ENCODE measurements at places on chromosomes 13 and 19.

- no peak for DNase-seq
Observed at GRCh38 chr13:114120591-114121011, 11.8 kb downstream of the RASA3 start.

DNA sequence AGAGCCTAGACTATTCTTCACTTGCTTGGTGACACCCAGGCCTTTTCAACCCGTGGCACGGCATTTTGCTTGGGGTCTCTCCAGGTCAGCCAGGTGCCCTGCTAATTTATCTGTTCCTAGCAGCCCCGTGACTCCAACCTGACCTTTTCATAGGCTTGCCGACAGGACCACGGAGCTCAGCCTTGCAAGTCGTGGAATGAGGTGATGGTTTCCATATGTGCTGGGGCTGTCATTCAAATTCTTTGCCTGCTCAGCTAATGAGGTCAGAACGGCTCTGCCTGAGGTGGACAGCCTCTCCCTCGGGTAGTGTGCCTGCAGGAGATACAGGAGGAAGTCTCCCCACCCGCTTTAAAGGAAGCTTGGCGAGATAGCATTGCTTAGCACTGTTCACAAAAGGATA lies 61.0 kb downstream of the SHISA2 start:
- DNase-seq: peak; percentile 82

DNA sequence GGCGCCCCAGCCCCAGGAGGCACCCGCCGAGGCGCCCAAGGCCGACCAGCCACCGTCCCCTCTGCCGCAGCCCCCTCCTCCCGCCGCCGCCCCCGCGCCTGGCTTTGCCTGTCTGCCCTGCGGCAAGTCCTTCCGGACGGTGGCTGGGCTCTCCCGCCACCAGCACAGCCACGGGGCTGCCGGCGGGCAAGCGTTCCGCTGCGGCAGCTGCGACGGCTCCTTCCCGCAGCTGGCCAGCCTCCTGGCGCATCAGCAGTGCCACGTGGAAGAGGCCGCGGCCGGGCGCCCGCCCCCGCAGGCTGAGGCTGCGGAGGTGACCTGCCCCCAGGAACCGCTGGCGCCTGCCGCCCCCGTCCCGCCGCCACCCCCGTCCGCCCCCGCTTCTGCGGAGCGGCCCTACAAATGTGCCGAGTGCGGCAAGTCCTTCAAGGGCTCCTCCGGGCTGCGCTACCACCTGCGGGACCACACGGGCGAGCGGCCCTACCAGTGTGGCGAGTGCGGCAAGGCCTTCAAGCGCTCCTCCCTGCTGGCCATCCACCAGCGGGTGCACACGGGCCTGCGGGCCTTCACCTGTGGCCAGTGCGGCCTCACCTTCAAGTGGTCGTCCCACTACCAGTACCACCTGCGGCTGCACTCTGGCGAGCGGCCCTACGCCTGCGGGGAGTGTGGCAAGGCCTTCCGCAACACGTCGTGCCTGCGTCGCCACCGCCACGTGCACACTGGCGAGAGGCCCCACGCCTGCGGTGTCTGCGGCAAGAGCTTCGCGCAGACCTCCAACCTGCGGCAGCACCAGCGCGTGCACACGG lies 2.6 kb upstream of the NAT14 start:
- DNase-seq: no peak

DNA sequence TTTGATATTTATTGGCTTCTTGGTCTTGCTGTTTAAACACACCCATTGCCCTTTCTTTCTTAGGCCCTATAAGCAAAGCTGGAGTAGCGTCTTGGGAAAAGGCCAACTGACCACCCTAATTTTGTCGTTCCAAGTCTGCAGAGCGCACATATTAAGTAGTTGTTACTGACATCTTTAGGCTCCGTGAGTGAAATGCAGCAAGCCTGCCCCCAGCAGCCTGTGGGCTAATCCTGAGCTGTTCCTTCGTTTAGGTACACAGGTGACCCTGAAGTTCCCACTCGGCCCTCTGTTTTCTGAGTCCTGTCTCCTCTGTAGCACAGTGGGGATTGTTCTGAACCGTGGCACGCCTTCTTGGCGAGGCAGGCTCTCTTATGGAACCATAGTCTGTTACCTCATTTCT lies 170.5 kb downstream of the STK24 start:
- no peak for DNase-seq

- peak; percentile 47 for DNase-seq
Observed at GRCh38 chr19:17948514-17948900, 15.7 kb downstream of the CCDC124 start.

- no peak for DNase-seq
Observed at GRCh38 chr13:21039097-21039800, 22.1 kb downstream of the LATS2 start.
